ENCODE measurements at places on chromosomes 7 and 10.
A peak's percentile ranks its signal among the peaks of the same experiment; 100 is the strongest.

DNA sequence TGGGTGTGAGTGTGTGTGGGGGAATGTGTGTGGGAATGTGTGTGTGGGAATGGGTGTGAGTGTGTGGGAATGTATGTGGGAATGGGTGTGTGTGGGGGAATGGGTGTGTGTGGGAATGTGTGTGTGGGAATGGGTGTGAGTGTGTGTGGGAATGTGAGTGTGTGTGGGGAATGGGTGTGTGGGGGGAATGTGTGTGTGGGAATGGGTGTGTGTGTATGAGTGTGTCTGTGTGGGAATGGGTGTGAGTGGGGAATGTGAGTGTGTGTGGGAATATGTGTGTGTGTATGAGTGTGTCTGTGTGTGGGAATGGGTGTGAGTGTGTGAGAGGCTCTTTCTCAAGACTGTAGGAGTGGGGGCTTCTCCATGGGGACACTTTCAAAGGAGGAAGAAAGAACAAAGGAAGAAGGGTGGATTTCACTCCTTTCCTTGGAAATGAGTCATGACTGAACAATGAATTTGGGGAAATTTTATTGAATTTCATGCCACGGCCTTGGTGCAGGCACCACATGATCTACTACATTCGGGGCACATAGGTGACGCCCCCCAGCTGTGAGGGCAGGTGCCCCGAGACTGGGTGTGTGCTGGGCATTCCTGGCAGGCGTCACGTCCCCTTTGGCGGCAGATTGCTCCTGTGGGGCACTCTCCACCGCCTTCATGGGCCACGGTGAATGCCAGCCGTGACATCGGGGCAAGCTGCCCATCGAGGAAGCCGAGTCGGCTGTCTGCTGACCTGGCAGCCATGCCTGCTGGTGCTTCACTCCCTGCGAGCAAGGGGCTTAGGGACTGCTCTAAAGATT is 88.8 kb upstream of the INSIG1 start:
- DNase-seq, result peak; percentile 79

- DNase-seq, result peak; percentile 84
These were observed 1.8 kb downstream of the LFNG start for GRCh38 chr7:2521341-2521745.

GRCh38 chr10:70053218-70053840 is 683 bp downstream of the MACROH2A2 start:
- DNase-seq, result no peak

- peak; percentile 77 for DNase-seq
These were observed 5.1 kb upstream of the ELFN1 start for GRCh38 chr7:1664711-1665548.

- peak; percentile 77 for DNase-seq
These were observed at the start of gene COL1A2 for GRCh38 chr7:94394437-94395140. Gene COL1A2 (plus strand): TSS chr7:94394895. CDS start chr7:94395032, 137 bp downstream.
